ENCODE measurements at places on chromosomes 4 and X. TPM values are rescaled to one million over a fixed set of nuclear protein-coding genes. Genes with fewer than 3 reads are reported as not detected.

Gene SH3RF1
- polyA plus RNA-seq = not detected

Gene SMIM10L2A
- 0.10 TPM for polyA plus RNA-seq

Gene LRCH2
- not detected for polyA plus RNA-seq

Gene RAB28
- polyA plus RNA-seq = 19.5 TPM

Gene GLRA3
- not detected for polyA plus RNA-seq

Gene ADGRG2
- 0.05 TPM for polyA plus RNA-seq

DNA sequence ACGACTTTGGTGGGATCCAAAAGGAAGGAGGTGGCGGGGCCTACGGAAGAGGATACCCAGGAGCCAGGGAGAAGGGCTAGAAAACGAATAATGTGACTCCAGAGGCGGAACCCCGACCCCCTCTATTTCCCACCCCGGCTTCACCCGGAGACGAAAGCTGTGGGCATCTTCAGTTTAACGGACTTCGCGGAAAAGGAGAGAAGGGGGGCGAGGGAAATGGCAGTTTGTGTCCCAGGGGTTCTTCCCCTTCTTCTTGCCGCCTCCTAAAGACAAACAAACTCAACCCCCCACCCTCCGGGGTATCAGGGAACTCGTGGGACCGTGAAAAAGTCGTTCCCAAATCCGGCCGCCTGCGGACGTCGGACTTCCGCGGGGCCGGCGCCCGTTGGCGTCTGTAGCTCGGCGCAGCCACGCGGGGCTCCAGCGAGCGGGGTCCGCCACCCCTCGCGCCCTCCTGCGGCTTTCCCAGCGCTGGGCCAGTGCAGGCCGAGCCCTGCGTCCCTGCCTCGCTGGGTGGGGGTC, 3.6 kb upstream of the LEF1 start:
- DNase-seq = no peak

- DNase-seq = no peak
These were observed 103.7 kb downstream of the RBM47 start for GRCh38 chr4:40525752-40526598.

DNA sequence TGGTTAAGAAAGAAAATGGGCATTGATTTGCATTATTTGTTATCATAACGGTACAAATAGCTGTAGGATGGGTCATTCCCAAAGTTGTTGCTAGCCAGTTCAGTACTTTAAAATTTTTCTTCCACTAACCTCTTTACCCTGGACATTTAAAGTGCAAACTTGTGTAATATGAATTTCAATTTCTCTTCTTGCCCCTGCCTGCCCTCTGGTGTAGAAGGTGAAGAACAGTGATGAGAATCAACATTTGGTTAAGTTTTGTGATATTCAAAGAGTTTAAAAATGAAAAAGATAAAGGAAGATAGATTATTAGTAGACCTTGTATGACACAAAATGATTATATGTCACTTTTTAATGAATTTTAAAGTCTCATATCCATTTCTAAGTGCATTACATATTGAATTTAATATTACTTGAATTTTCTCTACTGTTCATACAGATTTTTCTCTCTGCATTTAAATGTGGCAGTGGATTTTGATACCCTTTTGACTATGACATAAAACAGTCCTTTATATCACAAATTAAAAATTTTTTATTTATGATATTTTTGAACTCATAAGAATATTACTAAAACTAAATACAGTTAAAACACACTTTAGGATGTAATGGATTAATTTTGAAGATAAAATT, 337.7 kb downstream of the BMPR1B start:
- DNase-seq = no peak

- no peak for DNase-seq
These were observed 102.2 kb downstream of the RAP1GDS1 start for GRCh38 chr4:98363431-98363830.

DNA sequence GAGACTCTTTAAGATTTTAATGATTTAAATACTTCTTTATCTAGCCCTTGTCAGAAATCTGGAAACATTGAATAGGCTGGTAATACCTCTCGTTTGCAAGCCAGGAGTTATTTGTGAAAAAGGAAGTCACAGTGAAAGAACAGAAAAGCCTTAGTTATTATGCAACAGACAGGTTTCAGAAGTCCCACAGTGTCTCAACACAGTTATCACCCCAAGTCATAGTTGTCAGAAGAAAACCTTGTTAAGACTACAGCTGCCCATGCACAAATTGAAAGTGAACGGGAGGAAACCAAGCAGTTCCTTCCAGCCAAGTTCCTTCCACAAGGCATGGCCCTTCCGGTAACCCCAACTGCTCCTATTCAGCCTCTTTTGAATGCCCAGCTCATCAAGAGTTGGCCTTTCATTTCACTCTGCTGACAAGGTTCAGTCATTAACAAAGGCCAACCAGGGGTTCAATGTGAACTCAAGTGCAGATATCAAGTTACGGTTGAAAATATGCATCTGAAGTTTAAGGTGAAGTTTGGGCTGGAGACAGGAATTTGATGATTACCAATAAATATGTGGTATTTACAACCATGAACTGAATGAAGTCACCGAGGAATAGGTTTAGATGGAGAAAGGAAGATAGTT, 15.6 kb downstream of the ALPK1 start:
- DNase-seq = no peak

DNA sequence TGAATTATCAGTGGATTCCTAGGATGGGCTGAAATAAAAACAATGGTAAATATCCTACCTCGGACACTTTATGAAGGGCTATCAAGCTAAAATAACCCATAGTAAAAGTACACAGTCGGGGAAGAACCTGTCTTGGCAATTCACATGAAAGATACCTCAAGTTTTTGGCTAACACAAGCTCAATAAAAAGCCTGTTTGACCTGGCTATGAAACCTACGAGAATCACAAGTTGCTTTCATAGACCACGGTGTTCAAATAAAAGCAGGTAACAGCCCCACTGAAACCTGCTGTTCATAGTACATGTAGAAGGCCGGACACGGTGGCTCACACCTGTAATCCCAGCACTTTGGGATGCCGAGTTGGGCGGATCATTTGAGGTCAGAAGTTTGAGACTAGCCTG, 12.3 kb downstream of the RLIM start:
- DNase-seq = no peak

- no peak for DNase-seq
These were observed 263.1 kb downstream of the ANK2 start for GRCh38 chr4:113312529-113312928.

DNA sequence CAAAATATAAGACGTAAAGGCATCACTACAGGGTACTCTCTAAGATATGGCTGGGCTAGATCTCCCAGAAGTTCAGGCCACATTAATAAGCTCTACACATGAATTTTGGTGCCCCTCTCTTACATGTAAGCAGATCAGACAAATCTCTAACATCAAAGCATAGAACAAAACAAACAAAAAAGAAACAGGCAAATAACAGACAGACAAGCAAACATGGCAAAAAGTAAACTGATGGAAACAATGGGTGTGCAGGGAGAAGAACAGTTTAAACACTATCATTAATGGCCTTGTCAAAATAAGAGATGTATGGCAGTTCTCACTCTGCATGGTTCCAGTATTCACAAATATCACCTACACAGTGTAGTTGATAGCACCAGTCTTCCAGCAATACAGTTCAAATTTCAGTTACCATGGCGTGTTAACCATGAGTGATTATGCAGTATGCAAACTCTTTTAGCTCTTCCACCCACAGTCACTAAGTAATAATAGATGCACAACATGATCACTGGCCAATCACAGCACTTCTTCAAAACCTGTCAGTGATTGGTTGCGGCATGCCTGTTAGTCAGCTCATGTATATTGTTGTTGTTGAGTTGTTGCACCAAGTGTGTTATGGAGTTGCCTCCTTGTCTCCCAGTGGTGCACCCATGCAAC, 110.7 kb upstream of the TLR3 start:
- DNase-seq = no peak

- DNase-seq = peak; percentile 71
These were observed 536 bp downstream of the OTUD5 start for GRCh38 chrX:48956728-48957414.

DNA sequence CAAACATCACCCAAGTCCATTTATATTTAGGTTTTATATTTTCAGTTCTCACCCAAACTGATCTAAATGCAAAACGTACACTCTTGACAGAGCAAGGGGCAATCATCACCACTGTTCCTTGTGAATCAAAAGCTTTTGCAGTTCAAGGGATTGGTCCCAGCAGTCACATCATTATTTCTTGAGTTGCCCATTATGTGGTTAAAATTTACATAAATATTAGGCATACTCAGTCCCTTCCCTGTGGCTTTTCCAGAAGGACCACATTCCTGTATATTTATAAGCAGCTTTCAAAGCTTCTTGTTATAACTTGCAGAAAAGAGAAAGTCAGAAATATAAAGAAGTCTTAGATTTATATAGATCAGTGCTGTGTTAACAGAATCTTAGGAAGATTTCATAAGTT, 224.4 kb downstream of the CLCN4 start:
- DNase-seq = no peak

DNA sequence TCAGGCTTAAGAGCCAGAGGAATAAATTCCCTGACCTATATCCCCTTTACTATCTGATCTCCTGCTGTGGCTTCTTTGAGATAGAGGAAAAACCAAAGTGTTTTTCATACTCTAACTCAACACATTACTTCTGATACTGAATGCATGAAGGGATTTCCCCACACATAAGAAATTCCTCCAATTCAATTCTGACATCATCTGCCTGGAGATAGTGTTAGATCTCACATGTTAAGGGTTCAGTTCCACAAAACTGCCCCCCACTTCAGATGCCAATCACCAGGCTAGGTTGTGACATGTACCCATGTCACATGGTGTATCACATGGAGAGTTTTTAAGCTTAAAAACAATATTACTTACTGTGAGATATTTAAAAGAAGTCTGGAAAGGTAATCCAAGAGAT, 46.8 kb downstream of the GSTCD start:
- DNase-seq = no peak

GRCh38 chr4:165519591-165519990, 140.8 kb downstream of the CPE start:
- DNase-seq = no peak

- DNase-seq = no peak
These were observed 105.5 kb downstream of the ARHGAP10 start for GRCh38 chr4:147837435-147837834.

DNA sequence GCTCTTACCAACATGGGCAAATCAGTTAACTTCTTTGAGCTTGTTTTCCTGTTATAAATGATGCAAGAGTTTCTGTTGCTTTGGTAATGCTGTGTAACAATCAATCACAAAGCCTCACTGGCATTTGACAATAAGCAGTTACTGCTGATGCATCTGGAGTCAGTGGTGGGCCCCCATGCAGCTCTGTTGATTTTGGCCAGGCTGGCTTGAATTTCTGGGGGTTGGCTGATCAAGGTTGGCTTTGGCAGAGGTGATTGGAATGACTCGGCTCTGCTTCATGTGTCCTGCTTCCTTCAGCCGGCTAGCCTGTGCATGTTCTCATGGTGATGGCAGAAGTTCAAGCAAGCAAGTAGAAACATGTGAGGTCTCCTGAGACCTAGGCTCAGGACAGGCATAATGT, 90.4 kb downstream of the PHEX start:
- DNase-seq = no peak

DNA sequence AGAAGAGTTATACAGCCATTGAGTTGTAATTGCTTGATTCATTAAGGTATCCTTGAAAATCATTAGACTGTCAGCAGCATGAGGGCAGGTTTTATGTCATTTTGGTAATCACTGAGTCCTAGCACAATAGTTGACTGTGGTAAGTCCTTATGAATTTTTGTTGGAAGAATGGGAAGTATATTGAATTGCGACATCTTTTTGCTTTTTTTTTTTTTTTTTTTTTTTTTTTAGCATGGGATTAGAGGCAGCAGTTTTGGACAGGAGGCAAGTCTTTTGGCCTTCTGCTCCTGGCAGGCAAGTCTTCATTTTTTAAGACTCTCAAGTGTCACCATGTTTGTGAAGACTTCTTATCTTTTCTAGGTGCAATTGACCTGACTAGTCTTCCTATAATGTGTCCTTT, 29.7 kb downstream of the PRRG1 start:
- DNase-seq = no peak

DNA sequence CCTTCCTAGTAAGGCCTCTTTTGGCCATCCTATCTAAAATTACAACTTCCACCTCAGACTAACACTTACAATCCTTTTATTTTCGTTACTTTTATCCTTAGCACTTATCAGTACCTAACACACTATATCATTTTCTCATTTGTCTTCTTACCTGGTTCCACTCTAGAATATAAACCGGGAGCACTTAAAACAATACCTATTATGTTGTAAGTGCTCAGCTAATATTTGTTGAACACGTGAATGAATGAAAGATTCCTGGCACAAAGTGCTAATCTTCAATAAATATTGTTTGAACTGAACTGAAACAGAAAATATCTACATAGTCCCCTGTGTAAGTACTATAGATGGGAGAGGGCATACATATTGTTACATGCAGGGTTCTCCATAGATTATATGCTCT, 14.4 kb downstream of the MGARP start:
- DNase-seq = no peak

DNA sequence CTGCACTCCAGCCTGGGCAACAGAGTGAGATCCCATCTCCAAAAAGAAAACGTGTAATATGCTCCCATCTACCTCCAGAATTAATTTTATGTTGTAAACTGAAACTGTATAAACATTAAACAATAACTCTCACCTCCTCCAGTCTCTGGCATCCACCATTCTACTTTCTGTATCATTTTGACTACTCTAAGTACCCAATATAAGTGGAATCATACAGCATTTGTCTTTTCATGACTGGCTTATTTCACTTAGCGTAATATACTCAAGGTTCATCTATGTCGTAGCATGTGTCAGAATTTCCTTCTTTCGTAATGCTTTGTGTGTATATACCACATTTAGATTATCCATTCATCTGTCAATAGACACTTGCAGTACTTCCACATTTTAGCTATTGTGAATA, 20.6 kb downstream of the F8 start:
- no peak for DNase-seq

GRCh38 chr4:171794528-171794927, 18.7 kb upstream of the GALNTL6 start:
- DNase-seq = no peak

GRCh38 chrX:133610056-133610455, 194.8 kb upstream of the GPC4 start:
- DNase-seq = no peak

GRCh38 chr4:39255266-39255665, 72.9 kb downstream of the WDR19 start:
- no peak for DNase-seq

- no peak for DNase-seq
These were observed 11.8 kb downstream of the DGKQ start for GRCh38 chr4:961351-962230.

All from CD8-positive, alpha-beta memory T cell (primary cell).